ENCODE measurements at places on chromosomes 12 and 14. TPM values are rescaled to one million over a fixed set of nuclear protein-coding genes. Genes with fewer than 3 reads are reported as not detected.

DNA sequence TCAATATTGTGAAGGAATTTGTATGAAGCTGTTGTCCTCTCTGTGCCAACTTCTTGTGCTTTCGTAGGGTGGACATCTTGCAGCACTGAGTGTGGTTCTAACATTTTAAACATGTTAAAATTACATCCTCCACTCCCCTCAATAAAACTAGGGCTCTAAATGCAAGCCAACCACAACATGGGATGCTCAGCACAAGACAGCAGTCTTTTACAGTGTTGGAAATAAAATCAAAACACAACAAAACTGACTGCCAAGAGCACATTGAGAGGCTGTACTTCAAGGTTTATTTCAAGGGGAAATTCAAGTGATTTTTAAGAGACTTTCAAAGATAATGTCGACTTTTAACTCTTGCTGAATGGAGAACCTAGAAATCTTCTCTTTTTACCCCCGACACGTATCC lies 396.9 kb downstream of the TMTC2 start:
- DNase-seq, result no peak

PLD4 gene
- 15.5 TPM for polyA plus RNA-seq

GRCh38 chr12:68206446-68206845 lies 19.2 kb downstream of the IL26 start:
- DNase-seq, result no peak

DNA sequence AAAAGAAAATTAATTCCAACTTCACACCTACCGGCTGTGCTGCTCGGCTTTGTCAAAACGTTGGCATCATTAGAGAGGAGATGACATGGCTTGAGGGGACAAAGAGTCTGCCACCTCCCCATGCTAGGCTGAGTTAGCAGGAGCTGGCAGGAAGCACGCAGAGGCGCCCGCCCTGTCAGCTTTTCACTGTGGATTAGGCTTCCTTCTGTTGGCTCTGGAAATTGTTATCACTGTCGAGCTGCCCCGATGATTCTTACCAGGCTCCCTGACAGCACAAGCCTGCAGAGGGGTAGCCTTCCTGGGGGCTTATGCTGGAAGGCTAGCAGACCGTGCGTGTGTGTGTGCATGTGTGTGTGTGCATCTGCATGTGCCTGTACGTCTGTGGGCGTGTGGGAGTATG lies 490.9 kb upstream of the TBX3 start:
- no peak for DNase-seq

SYCP3 gene
- polyA plus RNA-seq, result not detected

PLEKHH1 gene
- 0.11 TPM for polyA plus RNA-seq

CACNA2D4 gene
- 98.1 TPM for polyA plus RNA-seq

- DNase-seq, result no peak
These were observed 48.5 kb downstream of the ADGRD1 start for GRCh38 chr12:131002216-131002631.

CPM gene
- 32.4 TPM for polyA plus RNA-seq

DNA sequence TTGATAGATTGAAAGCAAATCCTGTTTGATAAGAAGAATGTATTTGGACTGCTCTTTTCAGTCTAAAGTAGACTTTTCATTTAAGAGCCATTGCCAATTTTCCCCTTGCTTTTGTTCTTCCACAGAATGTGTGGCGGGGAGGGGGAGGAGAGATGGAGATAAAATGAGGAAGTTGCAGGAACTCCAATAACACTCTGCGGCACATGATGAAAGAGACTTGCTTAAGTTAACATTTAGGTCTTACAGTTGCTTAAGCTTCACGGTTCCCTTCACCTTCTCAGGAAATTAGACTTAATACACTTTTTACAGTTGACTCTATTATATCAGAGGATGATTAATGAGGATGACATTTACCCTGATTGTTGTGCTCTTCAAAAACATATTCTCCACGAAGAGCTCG lies 537.3 kb downstream of the TMTC2 start:
- peak; percentile 10 for DNase-seq

DNA sequence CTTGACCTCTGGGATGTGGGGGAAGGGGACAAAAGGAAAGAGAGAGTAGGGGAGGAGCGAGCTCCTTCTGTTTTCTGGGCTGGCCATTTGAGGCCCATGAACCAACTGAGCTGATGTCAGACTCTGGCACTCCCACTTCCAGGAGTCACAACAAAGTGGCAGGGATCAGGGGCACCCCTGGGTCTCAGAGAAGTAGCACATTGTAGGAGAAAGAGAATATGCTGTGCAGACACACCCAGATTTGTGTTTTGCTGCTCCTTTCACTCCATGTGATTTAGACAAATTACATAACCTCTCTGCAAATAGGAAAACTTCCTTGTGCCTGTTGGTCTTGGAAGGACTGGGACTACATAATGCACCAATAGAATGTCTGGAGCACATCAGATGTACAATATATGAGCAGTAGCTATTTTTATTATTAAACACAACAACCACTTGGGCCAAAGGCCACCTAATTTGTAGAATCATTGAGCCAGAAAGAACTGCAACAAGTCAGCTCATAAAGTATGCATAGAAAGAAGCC lies 265.5 kb downstream of the ZFP36L1 start:
- DNase-seq, result no peak

Data from CD14-positive monocyte (primary cell).